ENCODE measurements at places on chromosomes 4 and X.

DNA sequence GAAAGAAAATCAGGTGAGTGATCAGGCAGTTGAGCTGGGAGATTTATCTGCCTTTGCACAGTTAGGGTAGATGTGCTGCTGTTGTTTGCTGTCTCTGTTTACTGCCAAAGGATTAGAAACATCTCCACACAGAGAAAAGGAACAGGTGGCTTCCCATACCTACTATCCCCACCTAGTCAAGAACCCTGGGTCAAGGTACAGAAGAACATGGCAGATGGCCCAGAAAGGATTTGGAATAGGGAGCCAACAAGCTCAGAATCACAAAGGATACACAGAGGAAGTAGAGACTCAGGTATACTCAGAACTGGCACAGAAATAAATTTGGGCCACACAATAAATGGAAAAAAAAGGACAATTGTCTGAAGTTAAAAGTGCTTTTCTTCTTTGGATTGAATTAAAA lies 64.3 kb downstream of the TIGD2 start:
- no peak for DNase-seq

GRCh38 chr4:39456946-39457763 lies 1.6 kb downstream of the RPL9 start:
- no peak for DNase-seq

- DNase-seq, result no peak
Observed at GRCh38 chrX:153496590-153496959, 1.8 kb downstream of the BGN start.

DNA sequence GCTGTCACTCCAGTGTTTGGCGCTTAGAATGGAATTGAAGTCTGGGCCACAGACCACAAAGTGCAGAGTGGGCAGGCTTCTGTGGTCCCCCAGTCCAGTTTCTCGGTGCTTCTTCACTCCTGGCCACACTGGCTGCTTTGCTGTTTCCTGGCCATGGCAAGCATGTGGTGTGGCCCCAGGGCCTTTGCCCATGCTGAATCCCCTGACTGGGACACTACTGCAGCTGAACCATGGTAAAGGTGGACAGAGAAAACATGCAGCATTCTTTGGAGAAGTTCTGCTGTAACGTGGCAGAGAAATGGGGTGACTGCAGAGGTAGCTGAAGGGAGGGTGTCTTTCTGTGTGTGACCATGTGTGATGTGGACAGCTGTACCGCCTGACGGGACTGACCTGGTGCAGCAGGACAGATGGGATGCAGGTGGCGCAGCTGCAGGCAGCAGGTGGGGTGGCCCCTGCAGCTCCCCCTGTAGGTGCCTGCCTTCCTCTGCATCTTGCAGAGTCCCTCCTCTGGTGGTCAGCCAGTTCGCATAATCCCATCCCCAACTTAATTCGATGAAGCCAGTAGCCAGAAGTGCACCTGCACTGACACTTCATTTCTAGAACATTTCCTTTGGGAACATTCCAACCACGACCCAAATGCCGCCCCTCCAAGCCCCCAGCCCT lies 13.2 kb upstream of the S100P start:
- DNase-seq, result no peak

DNA sequence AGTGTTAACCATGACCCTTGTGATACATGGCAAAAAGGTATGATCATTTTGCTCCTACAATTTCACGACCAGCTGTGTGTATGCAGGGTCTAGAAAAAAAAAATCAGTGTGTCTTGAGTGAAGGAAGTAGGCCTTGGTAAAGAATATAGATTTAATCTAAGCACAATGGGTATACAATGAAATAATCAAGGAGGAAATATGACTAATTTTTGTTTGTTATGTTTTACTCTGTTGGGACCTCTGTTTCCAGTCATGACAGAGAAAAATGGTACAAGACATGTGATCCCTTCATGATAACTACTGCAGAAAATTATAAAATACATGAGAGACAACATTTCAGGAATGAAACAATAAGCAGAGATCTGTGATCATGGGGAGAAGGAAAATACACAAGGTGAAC lies 835.5 kb downstream of the PDHA2 start:
- DNase-seq, result no peak

DNA sequence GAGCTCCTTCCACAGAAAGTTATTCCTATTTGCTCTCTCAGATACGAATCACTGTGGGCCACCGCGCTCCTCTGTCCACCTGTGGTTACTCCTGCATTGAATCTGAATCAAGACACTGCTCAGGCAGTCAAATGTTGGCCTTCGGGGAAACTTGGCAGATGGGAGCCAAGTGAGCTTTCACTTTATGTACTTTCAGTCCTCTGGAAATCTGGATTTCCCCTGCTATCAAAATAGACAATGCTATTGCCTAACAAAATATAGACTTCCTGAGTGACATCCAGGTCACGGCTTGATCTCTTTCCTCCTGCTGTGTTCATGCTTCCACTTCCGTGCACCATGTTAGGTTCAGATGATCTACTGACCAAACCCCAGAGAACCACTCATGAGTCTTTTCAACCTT lies 43.8 kb downstream of the FHL1 start:
- DNase-seq, result no peak

DNA sequence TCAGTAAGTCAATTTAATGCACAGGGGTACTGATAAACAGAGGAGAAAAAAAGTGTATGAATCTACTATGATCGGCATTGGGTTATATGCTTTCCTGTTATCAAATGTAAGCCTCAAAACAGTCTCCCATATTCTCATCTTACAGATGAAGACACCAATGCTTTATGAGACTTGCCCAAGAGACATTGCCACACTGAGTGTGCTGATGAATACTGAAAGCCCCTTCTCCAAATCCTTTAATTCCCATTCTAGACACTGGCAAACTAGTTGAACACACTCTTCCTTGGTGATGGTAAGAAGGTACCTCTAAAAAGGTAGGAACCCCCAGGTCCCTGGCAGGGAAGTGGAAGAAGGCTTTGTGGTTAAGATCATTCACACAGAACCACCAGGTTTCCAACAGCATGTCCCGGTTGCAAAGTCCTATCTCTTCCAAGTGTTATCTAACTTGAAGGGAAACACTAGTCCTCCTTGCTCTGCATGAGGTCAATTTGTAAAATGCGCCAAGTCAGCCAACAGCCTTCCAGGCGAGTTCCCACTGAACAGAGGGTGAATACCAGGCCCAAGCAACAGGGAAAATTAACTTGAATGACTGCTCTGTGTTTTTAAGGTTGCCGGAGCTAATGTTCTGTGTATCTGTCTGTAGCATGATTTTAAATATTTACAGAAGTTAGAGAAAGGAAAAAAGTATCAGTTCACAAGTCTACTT lies 5.1 kb downstream of the SETD7 start:
- DNase-seq, result no peak
